ENCODE measurements at places on chromosomes 12 and 14.
A peak's percentile ranks its signal among the peaks of the same experiment; 100 is the strongest.

DNA sequence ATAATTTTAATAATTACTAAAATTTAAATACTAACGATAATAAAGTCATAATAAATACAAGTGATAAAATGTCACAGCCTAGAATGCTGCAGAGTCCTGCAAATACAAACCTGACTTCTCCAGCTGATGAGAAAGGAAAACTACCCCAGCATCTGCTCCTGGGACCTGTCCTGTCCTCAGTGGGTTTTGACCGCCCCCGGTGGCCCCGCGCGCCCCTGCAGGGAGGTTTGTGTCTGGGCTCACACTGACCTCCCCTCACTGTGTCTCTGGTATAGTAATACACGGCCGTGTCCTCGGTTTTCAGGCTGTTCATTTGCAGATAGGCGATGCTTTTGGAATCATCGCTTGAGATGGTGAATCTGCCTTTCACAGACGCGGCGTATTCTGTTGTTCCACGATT, 1139.4 kb downstream of the TMEM121 start:
- no peak for DNase-seq

DNA sequence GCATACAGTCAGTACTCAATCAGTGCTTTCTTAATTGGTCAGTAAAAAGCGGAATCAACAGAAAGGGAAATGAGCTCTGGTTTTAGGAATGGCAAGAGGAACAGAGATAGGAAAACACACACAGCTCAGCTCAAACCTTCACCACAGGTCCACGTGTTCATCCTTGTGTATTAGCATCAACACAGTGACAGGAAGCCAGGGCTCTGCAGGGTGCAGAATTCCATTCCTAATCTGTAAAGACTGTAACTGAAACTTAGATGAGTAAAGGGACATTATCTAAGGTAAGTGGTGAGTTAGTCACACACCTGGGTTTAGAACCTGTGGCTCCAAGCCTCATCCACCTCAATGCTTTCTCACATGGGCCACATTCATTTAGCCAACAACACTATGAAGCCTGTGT, 1242.2 kb upstream of the TMEM132C start:
- DNase-seq, result no peak

DNA sequence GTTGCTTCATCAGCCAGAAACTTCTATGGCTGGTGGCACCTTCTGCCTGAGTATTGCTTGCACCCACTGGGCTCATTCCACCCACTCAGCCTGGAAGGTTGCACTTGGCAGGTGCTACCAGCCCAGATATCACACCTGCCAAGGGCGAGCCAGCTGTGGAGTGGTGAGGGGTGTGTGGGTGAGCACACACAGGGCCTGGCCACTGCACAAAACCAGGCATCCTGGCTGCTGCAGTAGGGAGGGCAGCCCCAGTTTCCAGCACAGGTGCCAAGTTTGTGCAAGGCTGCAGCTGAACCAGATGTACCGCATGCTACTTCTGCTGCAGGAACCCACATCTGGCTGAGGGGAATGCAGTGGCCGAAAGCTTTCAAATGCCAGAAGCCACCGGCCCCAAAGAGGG, 1147.8 kb downstream of the FSCB start:
- DNase-seq, result no peak

GRCh38 chr12:25838007-25838406, 120.5 kb upstream of the RASSF8 start:
- DNase-seq, result no peak

DNA sequence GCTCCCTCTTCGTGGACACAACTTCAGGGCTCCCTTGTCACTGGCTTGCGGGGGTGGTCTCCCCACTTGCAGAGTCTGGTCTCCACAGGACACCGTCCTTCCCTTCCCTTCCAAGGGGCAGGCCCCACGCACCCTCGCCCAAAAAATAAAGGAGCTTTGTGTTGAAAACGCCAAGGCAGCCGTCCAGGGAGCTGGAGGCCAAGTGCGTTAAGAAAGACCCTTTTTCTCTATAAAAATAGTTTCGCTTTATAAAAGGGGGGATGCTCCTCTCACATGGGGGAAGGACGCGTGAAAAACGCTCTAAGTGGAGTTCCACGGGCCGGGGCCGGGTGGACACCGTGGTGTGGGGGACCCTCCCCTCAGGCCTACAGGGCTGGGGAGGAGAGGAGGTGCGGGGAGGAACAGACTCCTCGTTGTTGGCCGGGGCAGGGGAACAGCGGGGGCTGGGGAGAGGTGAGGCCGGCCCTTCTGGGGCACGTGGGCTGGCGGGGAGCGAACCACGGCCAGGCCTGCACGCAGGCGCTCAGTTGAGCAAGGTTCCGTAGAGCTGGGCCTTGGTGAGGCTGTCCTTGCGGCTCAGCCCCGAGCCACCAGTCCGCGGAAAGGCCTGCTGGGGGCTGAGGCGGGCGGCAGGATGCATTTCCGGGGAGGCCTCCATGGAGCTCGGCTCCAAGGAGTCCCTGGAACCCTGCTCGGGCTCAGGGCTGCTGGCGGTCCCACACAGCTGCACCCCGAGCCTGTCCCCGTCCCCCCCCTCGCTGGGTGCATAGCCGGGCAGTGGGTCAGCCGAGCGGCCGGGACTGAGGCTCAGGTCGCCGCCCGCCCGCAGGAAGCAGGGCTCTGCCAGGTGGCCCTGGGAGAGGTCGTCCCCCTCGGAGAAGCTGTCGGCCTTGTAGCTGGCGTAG, 49.5 kb downstream of the BEGAIN start:
- peak; percentile 48 for DNase-seq

- DNase-seq, result no peak
Measured at GRCh38 chr14:49975799-49976198, 82.9 kb downstream of the ARF6 start.

- DNase-seq, result no peak
Measured at GRCh38 chr12:19428246-19428645, 11.0 kb upstream of the AEBP2 start.

GRCh38 chr14:73713803-73714655, at the start of gene PNMA1:
PNMA1 (minus strand) TSS chr14:73714384; CDS start chr14:73713639, 745 bp downstream.
- DNase-seq, result peak; percentile 93

DNA sequence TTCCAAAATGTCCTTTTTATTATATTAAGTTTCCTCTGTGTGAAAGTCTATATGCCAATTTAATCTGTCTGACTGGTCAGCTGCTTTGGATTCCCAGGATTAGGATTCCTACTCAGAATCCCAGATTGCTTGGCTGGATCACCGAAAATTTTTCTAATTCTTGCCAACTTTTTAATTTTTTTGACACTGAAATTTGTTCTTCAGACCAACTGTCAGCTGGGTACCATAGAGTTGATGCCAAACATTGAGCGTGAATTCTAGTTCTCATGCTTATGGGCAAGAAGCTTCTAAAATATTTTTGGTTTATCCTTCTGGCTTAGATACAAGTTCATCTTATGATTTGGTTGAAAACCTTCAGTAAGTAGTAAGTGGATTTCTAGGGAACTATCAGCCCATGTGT, 1611.4 kb upstream of the FLRT2 start:
- no peak for DNase-seq

GRCh38 chr12:31214626-31215517, 111.1 kb downstream of the SINHCAF start:
- DNase-seq, result no peak

DNA sequence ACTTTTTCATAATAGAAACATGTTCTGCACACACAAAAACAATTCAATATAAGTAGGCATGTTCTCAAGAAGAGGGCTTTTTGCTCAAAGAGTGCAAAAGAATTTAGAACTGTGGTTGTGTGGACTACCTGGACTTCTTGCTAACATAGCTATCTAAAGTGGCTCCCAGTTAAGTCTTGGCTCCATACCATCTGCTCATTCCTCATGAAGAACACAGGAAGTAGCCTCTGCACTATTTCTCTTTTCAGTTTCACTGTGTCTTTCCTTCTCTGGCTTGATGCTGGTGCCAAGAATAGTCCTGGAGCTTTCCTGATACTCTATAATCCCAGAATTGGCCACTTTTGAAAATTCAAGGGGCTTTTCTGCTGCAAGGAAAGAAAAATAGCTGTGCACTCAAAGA, 127.4 kb downstream of the CCER1 start:
- DNase-seq, result no peak

DNA sequence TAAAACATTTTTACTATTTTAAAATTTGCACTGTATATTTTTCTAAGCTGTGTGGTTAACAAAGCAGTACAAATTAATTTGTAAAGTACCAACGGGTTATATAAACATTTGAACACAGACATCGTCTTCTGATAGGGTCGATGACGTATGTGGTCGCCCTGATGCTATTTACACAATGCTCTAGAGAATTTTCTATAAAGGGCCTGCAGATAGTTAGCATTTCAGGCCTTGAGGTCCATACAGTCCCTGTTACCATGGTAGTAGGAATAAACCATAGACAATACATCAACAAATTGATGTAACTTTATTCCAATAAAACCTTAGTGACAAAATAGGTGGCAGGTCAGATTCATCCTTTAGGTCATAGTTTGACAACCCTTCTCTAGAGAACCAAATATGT, 25.7 kb upstream of the PDZRN4 start:
- DNase-seq, result no peak
